DMS79 (cell line): ENCODE measurements at places on chromosomes 5 and 9.
A peak's percentile ranks its signal among the peaks of the same experiment; 100 is the strongest.

DNA sequence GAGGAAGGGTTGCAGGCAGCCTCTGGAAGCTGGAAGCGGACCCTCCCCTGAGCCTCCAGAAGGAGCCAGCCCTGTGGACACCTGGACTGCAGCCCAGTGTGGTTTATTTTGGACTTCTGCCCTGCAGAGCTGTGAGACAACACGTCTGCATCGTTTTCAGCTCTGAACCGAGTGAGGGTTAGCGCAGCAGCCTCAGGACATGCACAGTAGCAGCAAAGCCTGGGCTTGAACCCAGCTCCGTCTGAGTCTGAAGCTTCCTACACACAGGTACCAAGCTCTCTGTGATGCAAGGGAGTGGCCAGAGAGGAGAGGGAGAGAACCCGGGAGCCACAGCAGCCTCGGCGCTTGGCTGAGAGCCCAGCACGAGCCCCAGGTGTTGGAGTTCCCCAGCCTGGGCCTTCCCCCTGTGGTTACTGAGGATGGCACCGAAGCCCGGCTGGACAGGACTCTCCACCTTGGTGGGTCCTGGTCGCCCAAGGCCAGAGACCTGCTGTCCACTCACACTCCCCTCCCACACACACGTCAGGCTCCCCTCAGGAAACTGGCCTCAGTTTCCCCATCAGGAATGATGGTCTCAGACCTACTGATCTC is 128.2 kb downstream of the OLFM1 start:
- DNase-seq, result peak; percentile 80

DNA sequence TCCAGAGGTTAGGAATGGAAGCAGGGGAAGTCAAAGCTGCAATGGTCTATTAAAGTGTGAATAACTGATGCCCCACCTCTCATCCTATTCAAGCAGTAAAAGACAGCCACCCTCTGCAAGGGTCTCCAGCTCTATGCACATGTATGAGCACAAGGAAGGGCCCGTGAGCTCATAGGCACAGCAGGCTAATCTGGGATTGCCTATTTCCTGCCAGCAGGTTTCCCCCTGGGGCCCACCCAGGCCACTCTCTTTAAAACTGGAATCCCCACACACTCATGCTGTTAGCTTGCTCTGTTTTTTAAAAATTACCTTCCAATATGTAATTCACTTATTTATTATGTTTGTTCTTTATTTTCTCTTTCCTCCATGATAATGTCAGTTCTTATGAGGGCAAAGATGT is 48.7 kb upstream of the ZNF366 start:
- DNase-seq, result no peak

DNA sequence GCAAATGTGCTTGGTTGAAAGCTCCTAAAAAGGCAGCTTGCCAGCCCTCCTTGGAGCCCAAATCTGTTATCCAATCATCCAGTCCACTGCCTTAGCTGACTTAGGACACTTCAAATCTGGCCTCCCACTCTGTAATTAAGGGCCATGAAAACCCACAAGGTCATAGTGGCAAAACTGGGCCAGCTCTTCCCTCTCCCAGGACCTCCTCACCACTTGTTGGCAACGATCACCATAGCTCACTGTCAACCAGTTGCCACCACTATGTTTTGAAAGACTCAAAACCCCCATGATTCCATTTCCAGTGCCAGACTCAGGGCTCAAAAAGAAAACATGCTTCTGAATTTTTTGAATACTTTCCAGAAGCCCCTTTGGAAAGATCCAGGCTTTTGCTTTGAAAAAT is 107.5 kb downstream of the NREP start:
- no peak for DNase-seq

DNA sequence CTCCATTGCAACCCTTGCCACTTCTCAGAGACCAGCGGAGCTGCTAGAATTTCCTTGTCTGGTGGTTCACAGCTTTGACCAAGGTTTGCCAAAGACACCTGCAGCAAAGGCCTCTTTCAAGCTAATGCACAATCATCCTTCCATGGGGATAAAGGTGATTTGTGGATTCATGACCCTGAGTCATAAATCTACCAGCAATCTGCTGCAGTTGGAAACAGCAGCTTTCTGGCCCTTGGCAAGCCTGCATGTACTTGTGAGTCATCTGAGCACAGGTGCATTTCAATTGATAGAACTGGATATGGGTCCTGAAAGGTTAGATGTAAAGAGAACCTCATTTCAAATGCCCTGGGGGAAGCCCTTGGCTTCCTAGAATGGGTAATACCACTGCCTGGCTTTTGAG is 21.6 kb upstream of the TCF7 start:
- no peak for DNase-seq

DNA sequence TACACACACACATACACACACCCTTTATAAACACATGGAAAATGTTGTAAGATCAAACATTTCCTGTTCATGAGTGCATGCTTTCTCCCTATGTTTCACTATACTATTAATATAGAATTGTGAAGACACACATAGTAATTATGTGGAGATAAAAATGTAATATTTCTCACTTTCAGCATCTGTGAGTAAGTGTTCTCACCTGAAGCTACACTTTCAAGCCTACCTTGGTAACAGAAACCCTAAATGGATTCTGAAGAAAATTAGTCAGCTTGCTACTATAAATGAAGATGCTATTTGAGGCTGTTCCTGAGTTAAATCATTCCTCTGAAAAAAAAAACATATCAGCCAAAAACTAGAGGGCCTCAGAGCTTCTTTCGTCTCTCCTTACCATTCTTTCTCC is 81.1 kb upstream of the GNA14 start:
- DNase-seq, result no peak

DNA sequence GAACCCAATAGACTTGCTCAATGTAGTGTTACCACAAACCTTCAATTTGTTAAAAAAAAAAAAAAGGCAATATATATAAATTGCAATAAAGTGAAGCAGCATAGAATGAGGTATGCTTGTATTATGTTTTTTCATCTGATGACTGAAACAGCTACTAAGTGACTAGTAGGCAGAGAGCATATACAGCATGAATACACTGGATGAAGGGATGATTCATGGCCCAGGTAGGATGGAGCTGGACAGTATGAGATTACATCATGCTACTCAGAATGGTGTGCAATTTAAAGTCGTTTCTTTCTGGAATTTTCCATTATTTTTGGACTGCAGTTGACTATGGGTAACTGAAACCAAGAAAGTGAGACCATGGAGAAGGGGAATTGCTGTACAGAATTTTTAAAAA is 161.2 kb downstream of the GNA14 start:
- no peak for DNase-seq

DNA sequence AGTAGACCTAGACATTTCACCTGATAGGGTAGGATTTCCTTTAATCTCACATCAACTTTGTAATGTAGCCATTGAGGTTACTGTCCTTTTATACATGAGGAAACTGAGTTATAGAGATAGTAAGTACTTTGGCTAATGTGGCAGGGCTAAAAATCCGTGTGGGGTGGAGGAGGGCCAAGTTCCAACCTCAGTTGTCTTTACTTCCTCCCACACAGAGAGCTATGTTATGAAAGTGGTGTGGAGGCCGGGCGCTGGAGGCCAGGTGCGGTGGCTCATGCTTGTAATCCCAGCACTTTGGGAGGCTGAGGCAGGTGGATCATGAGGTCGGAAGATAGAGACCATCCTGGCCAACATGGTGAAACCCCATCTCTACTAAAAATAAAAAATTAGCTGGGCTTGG is 173.3 kb downstream of the PALM2AKAP2 start:
- no peak for DNase-seq

GRCh38 chr9:111613436-111614040 is 14.1 kb upstream of the PTGR1 start:
- no peak for DNase-seq

DNA sequence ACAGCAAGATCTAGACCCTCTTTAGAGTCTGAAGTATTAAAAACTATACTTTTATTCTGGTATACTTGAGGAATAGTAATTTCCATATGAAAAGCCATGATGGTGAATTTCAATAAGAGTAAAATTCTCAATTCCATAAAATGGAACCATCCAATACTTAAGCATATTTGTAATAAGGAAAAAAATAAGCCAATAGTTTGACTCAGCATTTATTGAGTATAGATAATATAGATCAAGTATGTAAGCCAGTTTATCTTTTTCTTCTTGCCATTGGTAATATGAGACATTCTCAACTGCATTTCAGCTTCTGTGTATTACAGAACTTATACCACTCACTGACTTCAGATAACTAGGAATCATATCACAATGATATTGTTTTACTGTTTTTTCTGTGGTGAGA is 361.0 kb downstream of the SLCO4C1 start:
- DNase-seq, result no peak

DNA sequence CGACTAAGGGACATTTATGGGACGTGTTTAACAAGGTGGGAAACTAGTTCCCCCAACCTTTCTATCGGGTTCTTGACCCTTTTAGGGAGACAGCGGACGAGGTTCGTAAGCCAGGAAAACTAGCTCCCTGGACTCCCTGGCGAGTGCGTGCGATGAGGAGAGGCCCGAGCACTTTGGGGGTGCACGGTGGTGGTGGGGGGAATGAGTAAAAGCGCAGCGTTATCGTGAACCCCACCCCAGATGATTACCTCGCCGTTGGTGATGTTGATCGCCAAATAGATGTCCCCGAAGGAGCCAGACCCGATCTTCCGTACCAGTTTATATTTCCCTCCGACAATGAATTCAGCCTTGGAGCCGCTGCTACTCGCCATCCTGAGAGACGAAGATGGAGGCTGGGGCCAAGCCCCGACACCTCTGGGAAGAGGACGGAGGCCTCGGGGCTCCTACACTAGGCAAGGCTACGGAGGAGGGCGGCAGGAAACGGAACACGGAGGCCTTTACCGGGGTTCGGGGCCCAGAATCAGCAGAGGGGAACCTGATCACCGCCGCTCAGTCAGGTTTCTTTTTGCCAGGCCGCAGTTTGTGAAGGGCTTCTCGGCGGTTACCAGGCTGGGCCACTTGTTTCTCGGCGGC is 529 bp downstream of the CSNK1A1 start:
- no peak for DNase-seq

DNA sequence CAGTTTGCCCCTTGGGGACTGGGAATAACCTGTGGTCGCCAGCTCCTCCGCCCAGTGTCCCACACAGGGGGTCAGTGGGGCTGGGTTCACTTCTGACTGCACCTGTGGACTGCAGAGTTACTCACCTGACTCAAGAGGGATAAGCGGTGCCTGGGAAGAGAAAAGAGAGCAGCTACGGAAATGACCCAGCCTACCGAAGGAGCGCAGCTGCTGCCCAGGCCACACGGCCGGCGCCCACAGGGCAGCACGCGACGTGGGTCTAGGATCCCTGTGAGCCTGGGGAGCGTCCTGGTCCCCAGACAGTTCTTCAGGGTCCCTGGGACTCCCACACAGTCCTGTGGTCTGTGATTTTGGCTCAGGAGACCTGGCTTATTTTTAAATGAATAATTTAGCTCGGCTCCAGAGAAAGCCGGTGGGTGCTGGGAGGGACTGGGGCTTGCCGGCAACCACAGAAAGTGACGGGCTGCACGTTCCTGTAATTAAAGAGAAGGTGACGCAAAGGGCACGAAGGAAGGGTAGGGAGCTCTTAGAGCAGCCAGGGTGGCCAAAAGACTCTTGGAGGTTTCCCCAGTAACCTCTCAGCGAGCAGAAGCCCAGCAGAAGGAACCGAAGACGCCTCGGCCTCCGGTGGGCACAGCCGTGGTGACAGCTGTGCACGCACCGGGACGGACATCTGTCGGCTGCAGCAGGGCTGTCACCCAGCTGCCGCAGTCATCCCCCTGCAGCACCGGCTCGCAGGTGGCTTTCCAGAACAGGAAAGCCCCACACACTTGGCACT is 97.5 kb upstream of the FCN2 start:
- DNase-seq, result no peak

GRCh38 chr5:139577689-139578290 is 16.7 kb downstream of the UBE2D2 start:
- no peak for DNase-seq

DNA sequence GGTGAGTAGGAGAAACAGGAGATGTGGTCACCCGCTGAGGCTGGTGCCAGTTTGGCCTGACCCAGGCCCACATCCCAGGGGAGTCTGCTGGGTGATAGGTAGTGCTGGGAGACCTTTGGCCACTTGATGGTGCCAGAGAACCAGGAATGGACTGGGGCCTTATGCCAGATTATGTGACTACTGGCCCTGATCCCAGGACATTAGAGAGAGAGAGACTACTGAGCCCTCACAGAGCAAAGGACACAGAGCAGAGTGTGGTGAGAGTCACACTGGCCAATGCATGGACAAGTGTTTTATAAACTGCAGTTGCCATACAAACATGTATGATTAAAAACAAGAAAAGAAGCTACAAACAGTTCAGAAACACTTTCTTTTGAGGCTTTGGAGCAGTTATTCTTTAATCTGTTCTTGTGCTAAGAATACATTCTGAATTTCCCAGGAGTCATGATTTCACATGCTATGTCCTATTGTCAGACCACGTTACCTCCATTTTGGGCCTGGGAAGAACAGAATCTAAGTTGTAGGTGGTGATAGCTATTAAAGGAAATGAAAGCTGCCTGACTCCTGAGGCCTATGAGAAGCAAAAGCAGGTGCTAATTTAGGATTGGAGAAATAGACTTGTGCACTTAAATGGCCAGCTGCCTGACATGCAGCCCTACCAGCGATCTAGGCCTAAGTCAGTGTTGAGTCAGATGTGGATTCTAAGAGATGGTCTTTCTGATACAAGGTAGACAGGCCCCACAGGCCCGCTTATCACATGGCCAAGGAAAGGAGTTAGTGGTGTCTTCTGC is 32.6 kb upstream of the TMOD1 start:
- no peak for DNase-seq

GRCh38 chr9:111136180-111136579 is 97.9 kb upstream of the LPAR1 start:
- no peak for DNase-seq
